ENCODE measurements at places on chromosomes 16 and 17.

DNA sequence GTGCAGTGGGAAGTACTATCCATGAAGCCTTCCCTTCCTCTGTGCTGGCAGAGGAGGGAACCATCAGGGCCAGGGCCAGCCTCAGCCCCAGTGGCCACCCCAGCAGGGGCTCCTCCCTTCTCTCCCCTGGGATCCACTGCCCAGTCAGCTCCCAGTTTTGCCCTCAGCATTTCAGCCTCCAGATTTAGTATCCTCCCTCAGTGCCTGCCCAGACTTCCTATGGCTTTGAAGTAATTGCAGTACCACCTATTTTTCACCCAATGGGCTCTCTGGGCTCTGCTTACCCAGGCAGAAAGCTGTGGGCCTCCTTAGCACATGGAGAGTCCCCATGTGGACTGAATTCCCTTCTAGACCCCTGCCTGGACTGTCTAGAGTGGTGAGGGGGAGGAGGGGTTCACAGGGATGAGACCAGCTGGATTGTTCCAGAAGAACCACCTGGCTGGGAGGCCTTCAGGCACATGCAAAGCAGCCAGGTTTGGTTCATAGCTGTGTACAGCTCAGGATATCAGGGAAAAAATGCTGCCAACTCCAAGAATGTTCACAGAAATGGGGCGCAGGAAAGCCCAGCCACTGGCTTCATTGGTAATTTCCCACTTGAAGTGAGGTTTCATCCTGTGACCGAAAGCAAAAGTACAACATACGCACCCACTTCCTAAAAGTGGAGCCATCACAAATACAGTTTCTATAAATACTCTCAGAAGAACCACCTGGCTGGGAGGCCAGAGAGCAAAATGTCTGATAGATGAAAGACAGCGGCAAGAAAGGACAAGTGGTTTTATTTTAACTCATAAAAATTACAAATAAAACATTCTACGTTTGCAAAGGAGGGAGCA lies 15.2 kb upstream of the HERPUD1 start:
- no peak for DNase-seq

GRCh38 chr17:44006272-44006597 lies 1.8 kb downstream of the NAGS start:
- DNase-seq, result no peak

DNA sequence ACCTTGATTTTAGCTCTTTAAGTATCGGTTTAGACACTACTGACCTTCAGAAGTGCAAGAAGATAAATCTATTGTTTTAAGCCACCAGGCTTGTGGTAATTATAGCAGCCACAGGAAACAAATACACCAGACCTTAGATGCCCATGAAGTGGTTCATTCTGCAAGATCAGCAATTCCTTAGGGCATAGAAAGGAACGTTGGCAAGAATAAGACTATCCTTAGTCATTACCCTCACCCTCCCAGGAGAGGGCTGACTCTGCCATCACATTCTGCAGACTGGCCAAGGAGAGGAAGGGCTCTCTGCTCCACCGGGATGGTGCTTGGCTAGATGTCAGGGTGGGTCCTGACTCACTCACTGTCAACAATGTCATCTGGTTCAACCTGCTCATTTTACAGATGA lies 14.1 kb upstream of the NDEL1 start:
- no peak for DNase-seq

DNA sequence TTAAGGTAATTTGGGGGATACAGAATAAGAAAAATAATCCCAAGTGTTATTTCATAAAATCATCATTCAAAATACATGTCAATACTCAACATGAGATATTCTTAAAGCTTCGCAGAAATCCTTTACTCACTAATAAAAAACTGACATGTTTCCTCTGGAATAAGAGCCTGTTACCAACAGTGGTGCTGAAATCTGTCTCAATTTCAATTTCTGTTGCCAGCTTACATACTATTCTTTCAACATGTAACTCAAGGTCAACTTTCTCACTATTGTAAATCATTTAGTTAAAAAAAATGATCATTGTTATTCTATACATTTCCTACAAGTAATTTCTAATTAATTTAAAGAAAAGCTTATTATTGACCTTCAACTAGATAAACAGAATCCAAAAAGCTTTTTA lies 67.9 kb downstream of the CEP95 start:
- DNase-seq, result no peak

- peak; percentile 60 for DNase-seq
Observed at GRCh38 chr17:38705803-38706504, 881 bp downstream of the MLLT6 start.

GRCh38 chr17:58493506-58493905 lies 5.3 kb upstream of the HSF5 start:
- DNase-seq, result no peak

GRCh38 chr16:86074651-86075487 lies 175.9 kb downstream of the IRF8 start:
- no peak for DNase-seq

DNA sequence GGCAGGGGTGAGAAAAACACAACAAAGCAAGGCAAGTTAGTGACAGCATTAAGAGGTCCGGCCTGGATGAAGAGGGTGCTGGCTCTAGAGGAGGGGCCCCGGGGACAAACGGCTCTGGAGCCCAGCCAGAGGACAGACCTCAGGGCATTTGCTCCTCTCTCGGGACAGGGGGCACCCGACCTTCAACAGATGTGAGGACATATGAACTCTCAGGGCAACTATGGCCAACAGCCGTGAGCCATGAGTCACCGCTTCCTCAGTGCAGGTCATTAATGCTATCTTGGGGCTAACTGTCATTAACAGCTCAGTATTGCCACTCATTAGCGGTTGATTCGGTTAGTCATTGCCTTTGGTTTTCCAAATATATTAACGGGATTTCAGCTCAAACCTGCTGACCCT lies 9.7 kb upstream of the ARL5C start:
- DNase-seq, result no peak

Data from brain (organoid and tissue), 16 donors.